ENCODE measurements at places on chromosomes 3 and 15.

DNA sequence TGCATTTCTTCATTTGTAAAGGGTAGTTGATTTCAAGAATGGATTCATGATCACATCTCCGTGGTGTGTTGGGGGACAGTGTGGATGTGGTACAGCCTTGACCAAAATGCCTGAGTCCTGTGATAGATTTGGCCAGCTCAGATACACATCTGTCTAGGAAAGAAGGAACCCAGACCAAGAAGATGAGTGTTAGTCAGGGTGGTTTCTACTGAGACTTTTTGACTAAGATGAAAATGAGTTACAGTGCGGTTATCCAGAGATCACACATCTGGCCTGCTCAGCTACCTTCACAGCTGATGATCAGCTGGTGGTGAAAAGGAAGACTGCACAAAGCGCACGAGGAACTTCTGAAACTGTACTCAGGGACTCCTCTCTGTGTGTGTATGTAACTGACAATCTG, 68.0 kb downstream of the FNDC3B start:
- DNase-seq, result no peak

GRCh38 chr15:68550498-68551295, 28.1 kb upstream of the CORO2B start:
- DNase-seq, result peak; percentile 77

GRCh38 chr15:88036154-88036839, 220.2 kb downstream of the NTRK3 start:
- no peak for DNase-seq

- no peak for DNase-seq
Observed at GRCh38 chr3:133945381-133946095, 49.9 kb upstream of the RAB6B start.

- DNase-seq, result peak; percentile 1
Observed at GRCh38 chr15:58666957-58667356, 82.5 kb downstream of the ADAM10 start.

DNA sequence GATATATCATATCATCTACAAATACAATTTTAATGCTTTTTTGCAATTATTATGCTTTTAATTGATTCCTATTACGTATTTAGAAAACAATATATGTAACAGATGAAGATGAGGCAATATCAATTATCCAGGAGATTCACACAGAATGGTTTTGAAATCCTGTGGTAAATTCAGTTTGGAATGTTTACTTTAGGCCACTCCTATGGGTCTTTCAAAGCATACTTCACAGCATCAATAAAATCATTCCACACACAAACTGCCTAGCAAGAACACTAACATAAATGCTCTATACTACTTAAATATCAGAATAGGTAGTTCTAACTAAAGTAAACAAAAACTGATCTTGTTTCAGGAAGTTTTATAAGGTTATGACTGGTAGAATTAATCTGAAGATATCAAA, 90.5 kb downstream of the FAM227B start:
- no peak for DNase-seq

DNA sequence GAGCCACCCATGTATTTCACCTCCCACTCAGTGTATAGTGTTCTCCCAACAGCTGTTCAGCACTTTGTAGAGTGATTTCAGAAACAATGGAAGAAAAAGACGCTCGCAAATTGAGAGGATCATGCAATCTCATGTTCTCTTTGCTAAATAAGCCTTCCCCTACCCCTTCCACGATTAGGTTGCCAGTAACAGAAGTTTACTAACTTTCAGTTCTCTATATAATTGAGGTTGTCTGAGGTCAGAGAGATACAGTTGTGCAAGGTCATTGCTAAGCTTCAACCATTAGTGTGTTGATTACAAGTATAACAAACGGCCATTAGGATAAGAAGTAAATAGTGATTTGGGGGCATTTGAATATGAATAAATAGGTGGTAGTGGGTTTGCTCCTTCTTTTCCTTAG, 99.6 kb downstream of the TUSC7 start:
- no peak for DNase-seq

GRCh38 chr3:89923921-89924610, 816.6 kb downstream of the EPHA3 start:
- DNase-seq, result no peak

- DNase-seq, result no peak
Observed at GRCh38 chr15:55574096-55574495, 14.0 kb downstream of the PYGO1 start.

DNA sequence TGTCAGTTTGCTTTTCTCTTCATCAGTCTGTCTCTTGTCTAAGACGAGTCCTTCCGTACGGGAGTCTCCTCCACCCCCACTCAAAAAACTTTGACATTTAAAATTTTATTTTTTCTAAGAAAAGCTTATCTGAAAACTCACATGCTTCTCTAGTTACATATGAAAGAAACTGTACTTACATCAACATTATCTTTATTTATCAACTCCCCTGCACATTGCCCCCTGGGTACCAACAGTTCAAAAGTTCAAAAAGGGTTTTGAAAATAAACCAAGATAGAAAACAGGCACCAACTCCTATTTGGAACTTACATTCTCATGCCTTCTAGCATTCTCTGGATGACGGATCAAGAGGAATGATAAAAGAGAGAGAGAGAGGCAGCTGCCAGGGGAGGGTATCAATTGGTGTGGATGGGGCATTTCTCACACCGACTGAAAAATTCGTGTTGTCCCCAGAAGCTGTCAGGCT, 182.5 kb downstream of the FOXP1 start:
- DNase-seq, result no peak

- no peak for DNase-seq
Observed at GRCh38 chr3:139291276-139292051, 52.4 kb upstream of the MRPS22 start.

DNA sequence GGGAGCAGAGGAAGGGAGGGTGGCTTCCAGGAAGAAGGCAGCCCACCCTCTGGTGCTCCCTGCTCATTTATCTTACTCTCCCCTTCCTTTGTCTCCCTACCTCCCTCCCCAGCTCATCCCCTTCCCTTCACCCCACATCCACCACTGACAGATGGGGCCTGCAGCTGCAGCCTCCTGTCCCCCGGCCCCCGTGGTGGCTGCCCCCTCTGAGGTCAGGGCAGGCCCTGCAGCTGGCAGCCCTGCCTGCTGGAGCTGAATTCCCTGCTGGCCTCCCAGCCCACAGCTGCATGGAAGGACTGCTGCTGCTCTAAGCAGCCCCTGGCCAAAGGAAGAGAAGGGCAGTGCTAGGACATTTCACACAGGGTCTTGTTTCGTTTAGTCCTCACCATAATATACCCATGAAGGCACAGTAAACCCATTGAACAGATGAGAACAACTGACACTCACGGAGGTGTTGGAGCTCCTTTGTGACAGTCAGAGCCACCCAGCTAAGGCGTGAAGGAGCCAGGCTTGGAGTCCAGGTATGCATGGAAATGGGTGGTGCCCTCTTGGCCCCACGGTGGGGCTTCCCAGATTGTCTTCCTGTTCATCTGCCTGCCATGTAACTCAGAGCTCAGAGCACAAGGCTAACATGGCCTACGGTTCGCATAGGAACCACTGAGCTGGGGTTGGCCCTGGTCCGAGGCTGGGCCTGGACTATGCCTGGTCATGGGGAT, 121.7 kb upstream of the PRR20G start:
- no peak for DNase-seq

DNA sequence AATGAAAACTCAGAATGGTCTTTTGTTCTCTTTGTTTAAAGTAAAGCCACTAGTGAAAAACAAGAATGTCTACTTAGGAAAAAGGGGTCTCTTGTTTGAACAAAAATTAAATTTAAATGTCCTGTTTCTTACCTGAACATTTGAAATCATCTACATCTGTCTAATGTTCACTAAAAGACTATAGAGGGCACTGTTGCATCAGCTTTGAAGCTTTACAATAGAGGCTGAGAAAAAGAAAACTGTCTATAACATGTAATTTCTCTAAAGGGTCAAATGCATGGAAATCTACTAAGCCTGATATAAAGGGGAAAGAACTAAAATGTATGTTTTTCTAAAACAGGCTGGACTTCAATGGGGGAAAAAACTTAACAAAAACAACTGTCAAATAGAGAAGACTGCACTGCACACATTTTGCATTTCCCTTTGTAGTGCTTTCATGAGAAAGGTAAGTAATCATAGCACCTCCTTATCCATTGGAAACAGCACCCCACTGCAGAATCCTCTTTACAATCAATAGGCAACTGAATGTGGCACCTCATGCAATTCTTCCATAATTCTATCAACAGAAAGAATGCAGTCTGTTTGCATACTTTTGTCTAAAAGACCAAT, 26.3 kb downstream of the DPH6 start:
- peak; percentile 67 for DNase-seq

DNA sequence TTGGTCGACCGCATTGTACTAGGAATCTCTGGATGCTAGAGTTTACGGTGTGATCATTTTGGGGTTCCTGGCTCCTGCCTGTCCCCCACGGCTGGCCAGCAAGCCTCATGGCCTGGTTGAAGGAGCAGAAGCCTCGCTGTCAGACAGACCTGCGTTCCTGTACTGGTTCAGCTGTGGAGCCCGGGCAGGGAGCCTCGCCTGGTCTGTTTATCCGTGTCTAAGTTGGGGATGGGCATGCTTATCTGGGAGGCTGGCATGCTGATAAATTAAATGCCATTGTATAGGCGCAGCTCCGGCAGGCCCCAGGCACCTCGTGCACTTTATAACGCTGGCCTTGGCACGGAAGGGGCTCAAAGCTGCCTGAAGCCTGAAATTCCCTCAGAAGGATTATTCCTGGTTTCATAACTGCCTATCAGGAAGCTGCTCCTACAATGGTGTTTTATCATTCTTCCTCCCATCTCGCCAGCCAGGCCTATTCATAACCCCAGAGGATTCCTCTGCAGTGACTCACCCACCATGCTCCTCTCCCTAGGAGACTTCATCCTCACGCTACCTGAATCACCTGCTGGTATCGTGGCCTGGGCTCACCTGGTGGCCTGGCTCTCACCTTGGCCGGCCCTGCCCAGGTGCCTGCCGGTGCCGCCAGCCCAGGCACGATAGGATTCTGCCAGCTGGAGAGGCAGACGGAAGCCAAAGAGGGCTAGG, 110.9 kb downstream of the ASB7 start:
- DNase-seq, result peak; percentile 95

GRCh38 chr15:56261854-56262509, 18.3 kb upstream of the RFX7 start:
- peak; percentile 33 for DNase-seq

- DNase-seq, result peak; percentile 22
Observed at GRCh38 chr3:11391174-11391879, 119.1 kb downstream of the ATG7 start.

GRCh38 chr15:36428102-36428845, 151.2 kb upstream of the CDIN1 start:
- DNase-seq, result peak; percentile 84

GRCh38 chr3:48678566-48679380, 6.9 kb downstream of the NCKIPSD start:
- DNase-seq, result no peak

DNA sequence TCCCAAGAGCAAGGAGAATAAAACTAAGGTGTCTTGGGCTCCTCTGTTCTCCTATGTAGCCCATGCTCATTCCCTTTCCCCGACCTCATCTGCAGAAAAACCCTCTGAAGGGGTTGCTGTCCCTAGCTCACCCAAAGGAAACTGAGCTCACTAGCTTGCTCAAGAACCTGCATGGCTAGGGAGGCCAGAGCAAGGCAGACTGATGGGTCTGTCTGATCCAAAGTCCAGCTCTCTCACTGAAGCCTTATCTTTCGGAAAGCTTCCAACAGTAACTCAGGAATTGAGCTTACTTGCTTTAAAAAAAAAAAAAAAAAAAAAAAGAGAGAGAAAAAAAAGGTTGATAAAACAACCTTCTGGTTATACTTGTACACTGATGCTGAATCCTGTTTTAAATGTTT, 141.4 kb upstream of the TOPAZ1 start:
- DNase-seq, result no peak

DNA sequence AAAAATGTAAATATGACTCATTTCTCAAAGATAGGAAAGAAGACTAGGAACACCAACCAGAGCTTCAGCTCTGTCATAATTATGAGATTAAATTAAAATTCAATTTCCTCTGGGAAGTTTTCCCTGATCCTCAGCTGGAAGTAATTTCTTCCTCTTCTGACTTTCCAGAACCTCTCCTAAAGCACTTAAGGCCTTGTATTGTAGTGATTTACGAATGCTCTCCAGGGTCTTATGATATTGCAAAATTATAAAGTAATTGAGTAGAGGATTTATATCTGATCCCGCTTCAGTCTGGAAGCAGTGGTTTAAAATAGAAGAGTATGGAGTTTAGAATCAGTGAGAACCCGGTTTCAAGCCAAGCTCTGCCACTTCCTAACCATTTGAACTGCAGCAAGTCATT, 279.8 kb downstream of the ZPLD1 start:
- no peak for DNase-seq

DNA sequence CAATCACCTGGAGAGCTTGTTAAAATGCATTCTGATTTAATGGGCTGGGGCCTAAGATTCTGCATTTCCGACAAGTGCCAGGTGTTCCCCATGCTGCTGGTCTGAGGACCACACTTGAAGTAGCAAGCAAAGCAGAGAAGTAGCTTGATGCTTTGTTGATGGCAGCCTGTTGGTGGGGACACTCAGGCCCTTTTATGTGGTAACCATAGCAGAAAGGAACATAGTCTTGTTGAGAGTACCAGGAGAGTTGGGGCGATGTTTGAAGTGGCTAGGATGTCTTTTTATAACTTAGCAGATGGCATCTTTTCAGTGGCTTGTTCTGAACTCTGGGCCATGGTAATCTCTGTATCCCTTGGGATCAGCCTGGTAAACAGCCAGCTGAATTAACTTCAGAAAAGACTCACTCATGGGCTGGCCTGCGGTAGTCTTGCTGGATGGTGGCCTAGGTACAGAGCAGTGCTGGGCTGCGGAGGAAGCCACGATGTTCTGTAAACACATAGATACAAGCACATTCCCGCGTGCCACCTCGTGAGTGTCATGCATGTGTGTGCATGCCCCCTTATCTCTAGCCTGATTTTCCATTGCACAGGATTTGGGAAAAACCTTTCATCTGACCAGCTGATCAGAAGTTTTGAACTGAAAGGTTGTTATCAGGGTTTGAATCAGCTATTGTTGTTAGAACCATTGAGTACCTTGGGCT, 292.4 kb upstream of the LRRFIP2 start:
- DNase-seq, result no peak

- no peak for DNase-seq
Observed at GRCh38 chr15:75038231-75038630, 14.8 kb downstream of the PPCDC start.

- peak; percentile 25 for DNase-seq
Observed at GRCh38 chr15:26983822-26984221, 12.8 kb downstream of the GABRG3 start.

DNA sequence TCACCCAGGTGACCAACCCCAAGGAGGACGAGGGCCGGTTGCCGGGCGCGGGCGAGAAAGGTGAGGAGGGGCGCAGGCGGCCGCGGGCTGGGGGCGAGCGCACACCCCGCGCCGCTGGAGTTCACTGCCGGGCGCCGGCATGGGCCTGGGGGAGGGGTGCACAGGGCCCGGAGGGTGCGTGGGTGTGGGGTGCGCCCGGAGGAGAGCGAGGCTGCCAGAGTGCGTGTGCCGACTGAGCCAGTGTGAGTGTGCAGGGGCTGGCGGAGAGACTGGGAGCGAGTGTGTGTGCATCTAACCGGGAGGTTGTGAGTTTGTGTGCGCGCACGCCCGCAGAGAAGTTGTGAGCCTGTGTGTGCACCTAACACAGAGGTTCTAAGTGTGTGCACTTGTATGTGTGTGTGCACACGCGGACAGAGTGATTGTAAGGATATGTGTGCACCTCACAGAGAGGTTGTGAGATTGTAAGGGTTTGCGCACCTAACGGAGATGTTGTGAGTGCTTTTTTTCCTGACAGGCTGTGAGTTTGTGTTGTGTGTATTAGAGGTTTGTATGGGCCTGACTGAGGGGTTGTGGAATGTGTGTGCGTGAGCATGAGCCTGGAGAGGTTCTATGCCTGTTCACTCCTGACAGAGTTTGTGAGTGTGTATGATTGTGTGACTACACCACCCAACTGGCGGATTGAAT, 681 bp downstream of the CTDSPL start:
- peak; percentile 31 for DNase-seq

- DNase-seq, result no peak
Observed at GRCh38 chr3:123287962-123288302, 86.2 kb downstream of the SEC22A start.

Measured in DMS53 (cell line).